ENCODE measurements at places on chromosomes 11 and 22.

GRCh38 chr22:29343313-29343805, 27.9 kb upstream of the RASL10A start:
- DNase-seq: peak; percentile 36

DNA sequence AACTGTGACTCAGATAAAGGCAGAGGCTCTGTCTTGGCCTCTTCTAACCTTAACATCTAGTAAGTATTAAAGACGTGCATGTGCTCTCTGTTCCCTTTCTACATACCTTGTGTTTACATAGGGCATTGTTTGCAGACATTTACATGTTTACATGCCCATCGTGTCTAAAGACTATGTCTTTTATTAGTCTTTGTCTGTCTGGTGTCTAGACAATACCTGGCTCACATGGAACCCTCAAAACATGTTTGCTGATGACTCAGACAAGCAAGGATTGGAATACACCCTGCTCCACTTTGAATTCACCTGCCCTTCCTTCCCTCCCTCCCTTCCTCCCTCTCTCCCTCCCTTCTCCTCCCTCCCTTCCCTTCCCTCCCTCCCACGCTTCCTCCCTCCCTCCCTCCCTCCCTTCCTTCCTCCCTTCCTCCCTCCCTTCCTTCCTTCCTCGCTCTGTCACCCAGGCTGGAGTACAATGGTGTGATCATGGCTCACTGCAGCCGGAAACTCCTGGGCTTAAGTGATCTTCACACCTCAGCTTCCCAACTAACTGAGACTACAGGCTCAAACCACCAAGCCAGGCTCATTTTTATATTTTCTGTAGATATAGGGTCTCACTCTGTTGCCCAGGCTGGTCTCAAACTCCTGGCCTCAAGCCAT, 23.7 kb upstream of the SORL1-AS1 start:
- DNase-seq: peak; percentile 49

DNA sequence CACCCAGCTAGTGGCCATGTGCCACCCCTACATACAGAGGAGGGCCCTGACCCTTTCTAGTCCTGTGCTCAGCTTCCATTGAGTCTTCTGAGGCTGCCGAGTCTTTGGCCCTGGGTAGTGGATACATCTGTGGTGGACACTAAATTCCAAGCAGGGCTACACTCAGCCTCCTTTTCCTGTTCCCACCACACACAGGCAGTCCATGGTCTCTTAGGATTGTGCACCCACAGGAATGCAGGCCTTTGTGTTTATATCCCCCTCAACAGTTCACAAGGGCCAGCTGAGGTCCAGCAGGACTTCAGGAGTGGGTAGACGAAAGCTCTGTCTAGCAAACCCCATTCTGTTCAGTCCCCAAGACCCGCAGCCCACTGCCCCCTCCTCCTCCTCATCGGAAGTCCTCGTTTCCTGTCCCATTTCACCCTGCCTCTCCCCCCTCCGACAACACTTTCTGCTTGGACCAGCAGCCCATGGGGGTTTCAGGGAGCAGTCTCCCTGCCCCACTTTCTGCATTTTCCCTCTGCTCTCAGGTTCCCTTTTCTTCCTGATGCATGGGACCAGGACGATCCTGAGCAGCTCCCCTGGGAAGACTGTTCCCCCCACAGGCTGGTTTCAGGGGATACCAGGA, 91.8 kb downstream of the SWAP70 start:
- DNase-seq: no peak

DNA sequence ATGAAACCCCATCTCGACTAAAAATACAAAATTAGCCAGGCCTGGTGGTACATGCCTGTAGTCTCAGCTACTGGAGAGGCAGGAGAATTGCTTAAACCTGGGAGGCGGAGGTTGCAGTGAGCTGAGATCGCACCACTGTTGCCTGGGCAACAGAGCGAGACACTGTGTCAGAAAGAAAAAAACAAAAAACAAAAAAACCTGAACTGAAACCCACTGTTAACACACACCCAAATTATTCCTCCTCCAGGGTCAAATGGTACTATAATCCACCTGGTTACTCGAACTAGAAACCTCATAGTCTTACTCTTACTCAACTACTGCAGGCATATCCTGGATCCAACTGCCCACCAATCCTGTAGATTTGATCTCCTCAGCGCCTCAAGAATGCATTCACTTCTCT, 35.5 kb downstream of the USP28 start:
- DNase-seq: no peak

GRCh38 chr22:17913801-17914347, 110.5 kb downstream of the MICAL3 start:
- no peak for DNase-seq

GRCh38 chr22:43723816-43724215, 88.3 kb downstream of the EFCAB6 start:
- no peak for DNase-seq

- no peak for DNase-seq
Measured at GRCh38 chr11:15555161-15555560, 440.4 kb downstream of the INSC start.

DNA sequence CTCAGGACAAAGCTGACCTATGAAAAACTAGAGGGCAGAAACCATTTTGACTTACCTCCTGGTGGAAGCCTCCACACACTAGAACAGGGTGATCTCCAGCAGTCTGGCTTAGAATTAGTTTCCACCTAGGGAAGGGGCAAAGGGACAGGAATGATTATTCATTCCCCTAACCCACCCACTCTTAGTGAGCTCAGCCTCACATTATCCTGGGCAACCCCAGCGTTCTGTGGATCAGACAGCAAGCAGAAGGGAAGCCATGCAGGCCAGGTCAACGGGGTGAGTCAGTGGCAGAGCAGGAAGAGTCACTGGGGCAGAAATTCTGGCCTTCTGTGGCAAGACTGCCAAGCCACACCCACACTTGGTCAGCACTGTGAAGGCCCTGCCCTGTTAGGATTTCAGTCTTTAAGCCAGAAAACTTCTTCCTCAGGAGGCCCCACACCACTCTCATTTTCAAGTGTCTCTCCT, 10.5 kb downstream of the NUMA1 start:
- DNase-seq: peak; percentile 69

- DNase-seq: no peak
Measured at GRCh38 chr22:48389916-48390315, 1437.8 kb downstream of the BRD1 start.

DNA sequence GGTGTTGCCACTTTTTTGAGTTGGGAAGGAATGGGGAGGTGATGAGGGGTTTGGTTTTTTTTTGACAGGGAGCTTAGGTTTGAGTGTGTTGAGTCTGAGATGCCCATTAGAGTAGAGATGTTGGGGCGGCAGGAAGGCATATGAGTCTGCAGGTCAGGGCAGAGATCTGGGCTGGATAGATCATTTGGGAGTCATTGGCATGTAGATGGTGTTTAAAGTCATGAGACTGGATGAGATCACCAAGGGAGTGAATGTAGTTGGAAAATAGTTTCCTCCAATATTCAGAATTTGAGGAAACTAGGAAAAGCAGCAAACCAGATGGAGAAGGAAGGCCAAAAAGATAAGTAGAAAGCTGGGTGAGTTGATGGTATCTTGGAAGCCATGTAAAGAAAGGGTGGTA, 2.1 kb upstream of the ANAPC15 start:
- no peak for DNase-seq

DNA sequence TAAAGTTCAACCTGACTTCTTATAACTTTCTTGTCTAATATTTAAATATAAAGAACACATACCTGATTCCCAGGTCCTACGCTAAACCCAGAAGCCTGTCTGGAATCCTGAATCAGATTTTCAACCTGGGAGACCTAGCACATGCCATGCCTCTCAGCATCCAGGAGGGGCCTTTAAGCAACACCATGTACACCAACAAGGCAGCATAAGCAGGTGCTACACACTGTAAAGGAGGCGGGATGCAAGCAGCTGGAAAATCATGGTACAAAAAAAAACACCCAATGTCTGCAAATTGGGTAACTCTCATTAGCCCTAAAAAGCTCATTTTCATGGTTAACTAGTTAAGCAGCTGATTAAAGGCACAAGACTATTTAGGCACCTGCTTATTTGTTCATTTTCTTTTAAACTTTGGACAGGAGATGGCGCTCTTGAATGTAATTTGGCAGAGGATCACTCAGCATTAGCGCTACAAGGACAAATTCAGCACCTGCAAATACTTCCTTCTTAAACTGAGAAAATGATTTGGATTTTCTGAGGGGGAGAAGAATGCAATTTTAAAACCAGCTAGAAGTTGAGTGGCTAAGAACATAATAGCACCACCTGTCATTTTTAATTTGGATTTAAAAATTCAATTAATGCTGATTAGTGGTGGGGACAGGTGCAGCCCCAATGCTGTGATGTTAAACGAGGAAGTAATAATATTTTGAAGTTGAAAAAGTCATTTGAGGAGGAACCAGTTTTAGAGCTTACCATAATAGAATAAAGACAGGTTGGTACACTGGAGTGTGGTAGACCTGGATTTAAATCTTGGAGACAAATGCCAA, 104.0 kb downstream of the FAR1 start:
- peak; percentile 26 for DNase-seq

DNA sequence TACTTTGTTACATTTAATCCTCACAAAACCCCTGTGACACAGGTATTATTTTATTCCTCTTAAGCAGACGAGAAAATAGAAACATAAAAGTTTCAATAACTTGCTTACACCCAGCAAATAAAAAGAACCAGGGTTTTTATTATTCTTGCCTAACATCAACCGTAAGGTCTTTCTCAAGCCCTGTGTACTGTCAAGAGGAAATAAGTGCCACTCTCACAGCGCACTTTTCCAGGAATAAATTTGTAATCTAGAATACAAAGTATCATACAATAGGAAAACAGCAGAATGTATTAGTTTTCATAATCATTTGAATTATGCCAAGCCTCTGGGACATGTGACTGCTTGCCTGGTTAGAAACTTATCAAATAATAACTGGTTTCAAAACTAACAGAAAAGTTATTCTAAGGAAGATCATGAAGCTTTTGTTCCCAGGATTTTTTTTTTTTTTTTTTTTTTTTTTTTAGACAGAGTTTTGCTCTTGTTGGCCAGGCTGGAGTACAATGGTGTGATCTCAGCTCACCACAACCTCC, 7.4 kb downstream of the CCDC34 start:
- no peak for DNase-seq

DNA sequence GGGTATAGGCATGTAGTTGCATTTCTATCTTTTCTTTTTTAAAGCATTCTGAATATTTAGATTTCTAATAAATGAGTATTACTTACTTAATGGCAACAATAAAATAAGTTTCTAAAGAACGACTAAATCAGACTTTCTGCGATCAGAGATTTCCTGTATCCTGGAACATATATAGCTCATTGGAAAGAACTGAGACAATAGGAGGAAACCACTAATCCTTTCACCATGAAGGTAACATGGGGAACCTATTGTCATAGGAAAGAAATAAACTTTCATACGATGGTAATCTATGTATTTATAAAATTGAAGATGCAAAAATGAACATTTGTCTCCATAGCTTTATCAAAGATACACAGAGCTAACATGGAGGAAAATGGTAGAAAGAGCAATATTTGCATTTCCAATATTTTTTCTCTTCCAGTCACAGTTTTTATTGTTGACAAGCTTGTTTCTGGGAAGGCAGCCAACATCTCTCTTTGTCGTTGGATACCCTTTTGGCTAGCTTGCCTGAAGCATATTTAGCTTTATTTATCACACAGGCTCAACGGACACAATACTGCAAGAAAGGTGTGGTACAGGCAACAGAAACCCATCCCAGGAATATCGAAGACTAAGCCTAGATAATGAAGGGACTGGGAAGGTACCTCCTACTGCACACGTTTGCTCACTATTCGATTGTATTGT, 293.3 kb upstream of the MPPED2 start:
- DNase-seq: no peak

DNA sequence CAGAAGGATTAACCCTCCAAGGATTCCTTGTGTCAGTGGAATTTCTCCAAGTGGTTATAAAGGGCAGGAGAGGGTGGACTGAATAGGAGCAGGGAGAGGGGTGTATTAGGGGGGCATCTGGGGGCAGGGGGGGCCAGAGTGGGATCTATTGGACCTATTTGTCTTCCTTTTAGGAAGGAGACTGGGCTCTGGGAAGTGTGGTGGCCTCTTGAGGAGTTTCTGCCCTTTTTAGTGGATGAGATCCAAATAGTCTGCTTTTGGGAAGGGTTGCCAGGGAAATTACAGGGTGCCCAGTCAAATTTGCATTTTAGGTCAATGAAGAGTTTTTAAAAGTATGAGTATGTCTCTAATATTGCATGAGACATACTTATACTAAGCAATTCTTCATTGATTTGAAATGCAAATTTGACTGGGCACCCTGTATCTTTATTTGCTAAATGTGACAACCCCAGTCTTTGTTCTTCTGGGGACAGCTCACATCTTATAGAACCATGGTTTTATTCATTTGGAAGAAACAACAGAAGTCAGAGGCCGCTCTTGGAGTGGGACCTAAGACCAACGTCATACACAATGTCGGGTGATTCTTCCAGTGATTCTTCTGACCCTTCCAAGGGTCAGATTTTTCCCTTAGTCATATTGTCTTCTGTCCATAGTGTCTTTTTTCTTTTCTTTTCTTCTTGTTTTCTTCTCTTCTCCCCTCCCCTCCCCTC, 429 bp upstream of the SLC22A6 start:
- DNase-seq: no peak

DNA sequence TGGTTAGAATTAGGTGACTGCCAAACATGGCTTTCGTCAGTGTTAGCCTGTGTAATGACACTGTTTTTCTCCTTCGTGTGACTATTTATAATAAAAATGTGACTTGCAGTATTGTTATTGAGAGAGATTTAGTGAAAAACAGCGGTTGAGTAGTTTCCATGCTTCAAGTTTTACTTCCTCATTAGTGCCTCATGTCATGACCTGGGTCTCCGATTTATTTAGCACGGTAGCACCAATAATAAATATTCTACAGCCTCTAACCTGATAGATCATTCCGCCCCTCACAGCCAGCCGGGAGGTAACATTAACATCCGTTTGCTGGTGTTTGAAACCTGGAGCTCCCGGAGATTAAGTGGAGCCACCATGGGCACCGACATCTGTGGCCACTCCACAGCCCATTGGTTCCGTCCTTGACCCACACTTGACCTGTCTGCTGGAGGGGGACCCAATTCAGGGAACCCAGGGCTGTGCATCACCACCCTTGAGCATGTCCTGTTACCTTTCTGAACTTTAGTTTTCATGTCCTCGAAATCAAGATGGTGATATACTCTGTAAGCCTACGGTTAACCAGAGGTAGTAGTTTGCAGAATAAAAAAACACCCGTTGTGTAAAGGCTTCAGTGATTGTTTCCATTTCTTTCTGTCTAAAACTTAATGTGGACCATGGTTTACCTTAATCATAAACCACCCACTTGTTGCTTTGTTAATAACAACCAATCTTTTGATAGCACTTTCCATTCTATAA, 104.1 kb downstream of the ATXN10 start:
- DNase-seq: no peak

DNA sequence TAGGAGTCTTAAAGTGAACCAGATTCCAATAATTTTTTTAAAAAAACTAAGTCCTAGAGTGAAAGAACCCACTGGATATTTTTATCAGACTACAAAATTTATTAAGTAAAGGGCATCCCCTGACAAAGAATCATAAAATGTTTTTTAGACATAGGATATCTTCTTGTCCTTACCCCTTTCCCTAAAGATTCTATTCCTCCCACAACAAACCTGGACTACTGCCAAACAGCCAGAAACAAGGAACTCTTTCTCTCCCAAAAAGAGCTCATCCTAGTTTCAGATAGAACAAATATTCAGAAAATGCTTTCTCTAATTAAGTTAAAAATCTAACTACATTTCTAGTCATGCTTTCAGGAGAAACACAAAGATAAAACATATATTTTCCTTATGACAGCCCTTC, 327.1 kb downstream of the FAM181B start:
- DNase-seq: no peak

GRCh38 chr22:21632237-21632895, at the start of gene CCDC116:
Gene CCDC116, plus strand, starts transcription at chr22:21632760. Its CDS starts 422 bp downstream, at chr22:21633182.
- no peak for DNase-seq

GRCh38 chr11:12848413-12848812, 160.7 kb upstream of the RASSF10 start:
- DNase-seq: no peak
